Activated effector memory CD4-positive, alpha-beta T cell treated with Interleukin-2 at 50 U/mL for 16 hours (primary cell): ENCODE measurements at places on chromosomes 6 and 20.

DNA sequence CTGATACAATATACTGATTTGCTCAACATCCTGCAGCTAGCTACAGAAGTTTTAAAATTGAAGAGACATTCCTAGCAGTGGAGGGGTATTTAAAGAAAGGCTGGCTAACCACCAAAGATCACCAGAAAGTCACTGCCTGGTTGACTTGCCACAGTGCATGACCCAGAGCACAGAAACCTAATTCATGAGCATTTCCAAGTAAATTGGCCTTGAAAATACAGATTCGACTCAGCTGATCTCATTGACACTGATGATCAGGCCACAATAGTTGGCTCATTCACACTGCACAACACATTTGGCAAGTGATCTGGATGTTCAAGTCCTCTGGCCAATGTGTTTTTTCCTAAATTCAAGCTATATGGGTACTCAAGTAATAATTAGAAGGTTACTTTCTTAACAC lies 13.3 kb upstream of the TDRD6 start:
- no peak for DNase-seq

GRCh38 chr6:7996538-7997111 lies 67.6 kb downstream of the BLOC1S5 start:
- no peak for DNase-seq

DNA sequence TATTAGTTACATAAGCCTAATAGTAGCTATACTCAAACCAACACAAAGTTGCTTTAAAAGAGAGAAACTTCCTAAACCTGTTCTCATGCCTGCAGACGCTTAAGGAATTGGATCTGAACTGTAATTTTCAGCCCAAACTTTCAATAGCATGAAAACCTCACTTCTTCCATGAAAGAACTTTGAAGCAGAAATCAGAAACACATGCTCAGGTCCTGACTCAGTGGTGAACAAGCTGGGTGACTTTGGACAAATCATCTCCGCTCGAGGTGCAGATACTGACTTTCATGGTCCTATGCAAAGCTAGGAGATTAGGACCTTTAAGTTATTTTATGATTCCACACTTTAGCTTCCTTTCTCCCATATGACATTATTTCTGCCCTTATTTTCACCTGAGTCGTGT lies 36.5 kb downstream of the NOX3 start:
- DNase-seq, result no peak

- no peak for DNase-seq
Observed at GRCh38 chr6:107493158-107494057, 3.5 kb downstream of the SOBP start.

DNA sequence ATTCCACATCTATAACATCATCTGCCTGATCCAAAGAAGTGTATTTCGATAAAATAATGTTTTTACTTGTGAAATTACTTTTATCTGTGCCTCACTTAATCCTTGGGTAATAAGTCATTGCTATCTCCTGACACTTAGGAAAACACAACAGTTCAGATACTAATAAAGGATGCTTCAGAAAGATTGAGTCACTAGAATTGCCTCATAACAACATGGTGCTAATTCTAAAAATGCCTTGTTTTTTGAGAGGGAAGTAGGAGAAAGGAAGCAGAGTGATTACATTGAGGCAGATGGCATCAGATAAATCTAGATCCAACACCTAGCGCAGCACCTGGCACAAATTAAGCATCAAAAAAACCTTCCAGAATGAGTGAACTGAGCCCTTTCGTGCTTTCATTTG lies 69.0 kb downstream of the NCOA7 start:
- DNase-seq, result no peak
